Fibroblast of gingiva (primary cell): ENCODE measurements at places on chromosomes 16 and 17.
A peak's percentile ranks its signal among the peaks of the same experiment; 100 is the strongest.

DNA sequence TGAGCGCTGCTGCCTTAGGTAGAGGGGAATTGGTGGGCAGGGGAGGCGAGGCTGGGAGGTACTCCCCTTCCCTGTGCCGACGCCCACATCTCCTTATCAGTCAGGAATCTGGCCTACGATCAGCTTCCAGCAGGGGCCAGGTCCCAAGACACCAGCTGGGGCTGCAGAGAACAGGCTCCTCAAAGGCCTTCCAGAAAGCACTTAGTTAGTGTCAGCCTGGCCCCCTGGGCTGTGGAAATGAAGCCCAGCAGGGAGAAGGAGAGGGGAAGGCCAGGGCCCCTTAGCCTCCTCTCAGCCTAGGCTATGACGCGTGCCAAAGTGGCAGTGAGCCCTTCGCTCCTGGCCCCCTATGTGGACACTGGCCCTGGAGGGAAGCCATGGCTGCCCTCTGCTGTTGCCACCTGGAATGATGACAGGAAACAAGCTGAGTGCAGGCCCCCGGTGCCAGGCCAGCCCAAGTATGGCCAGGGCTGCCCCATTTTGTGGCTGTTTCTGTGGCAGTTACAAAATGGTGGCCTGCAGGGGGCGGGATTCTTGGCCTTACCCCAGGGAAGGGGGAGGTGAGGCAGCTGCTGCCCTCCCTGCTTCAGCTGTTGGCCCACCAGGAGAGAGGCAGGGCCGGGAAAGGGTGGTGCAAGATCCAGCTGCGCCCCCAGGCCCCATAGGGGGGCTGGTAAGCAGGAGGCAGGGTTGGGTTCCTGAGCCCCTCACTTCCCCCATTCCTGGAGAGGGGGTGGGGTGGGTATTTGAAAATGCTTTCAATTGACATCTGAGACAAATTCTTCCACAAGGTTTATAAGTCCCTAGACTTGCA lies 11.3 kb downstream of the TBX4 start:
- no peak for DNase-seq

DNA sequence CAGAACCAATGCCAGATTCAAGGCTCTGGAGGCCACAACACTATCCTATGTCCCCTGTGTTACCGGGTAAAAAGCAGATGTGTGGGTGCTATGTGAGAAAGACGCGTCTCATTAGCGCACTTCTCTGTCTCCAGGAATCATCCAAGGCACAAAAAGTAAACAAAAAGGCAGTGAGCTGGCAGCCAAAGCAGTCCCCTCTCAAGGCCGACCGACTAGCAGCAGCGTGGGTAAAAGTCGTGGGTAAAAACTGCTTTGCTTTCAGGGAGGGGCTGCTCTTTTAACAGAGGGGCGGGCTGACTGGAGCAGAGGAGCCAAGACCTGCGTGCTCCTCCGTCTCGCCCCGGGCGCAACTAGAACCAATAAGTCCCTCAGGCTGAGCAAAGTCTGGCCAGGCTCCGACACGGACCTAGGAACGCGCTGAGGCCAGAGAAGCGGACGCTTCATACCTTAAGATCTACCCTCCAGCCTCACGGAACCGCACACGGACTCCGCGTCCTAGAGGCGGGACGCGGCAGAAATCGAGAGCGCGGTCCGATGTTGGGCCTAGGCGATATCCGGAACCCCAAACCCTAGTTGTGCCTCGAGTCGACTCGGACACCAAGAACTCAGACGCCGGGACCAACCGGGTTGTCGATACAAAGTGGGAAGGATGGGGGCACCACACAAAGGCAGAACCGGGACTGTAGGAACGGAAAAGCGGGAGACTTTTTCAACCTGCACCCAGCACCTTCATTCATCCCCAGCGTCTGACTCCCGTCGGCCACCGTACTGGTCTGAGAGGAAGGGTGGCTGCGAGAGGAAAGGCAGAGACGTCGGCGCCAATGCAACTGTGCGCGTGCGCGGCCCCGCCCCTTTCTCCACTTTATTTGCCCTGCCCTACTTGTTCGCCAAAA lies at the start of gene INTS2:
TSS of gene INTS2 (minus strand) at position 775 of the 893 bp plus-strand sequence. CDS start 1,338 bp downstream, outside the sequence.
- peak; percentile 97 for DNase-seq

GRCh38 chr16:4339909-4340308 lies 11.2 kb downstream of the PAM16 start:
- no peak for DNase-seq

- DNase-seq: peak; percentile 85
These were observed 73.3 kb upstream of the IRX6 start for GRCh38 chr16:55250701-55251100.

DNA sequence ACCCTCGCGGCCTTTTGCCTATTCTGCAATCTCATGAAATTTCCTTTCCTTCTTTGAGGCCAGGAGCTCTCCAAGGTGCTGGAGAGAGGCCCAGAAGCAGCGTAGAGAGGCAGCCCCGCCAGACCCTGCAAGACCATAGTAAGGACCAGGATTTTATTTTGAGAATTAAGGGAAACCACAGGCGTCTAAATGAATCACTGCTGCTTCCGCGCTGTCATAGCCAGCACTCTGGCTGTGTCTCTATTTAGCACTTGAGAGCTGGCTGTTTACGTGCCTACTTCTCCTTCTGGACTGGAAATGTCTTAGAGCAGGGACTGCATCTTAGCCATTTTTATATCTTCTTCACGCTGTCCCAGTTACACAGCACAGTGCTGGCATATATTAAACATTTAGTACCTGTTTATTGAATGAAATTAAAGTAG lies 37.6 kb upstream of the PIRT start:
- DNase-seq: no peak

DNA sequence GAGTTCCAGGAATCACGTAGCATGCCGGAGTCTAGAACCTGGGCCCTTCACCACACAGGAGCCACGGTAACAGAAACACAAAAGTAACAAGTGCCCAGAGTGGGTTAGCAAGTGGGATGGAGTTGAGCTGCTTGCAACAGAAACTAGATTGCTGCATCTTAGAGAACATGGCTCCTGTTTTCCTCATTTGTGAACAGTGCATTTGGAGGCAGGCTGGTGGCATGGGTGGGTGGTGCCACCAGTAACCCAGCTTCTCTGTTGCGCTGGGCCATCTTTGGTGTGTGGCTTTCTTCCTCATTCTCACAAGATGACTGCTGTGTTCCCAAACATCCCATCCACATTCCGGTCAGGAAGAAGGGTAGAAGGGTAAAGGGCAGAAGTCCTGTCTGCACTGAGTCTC lies 95.5 kb downstream of the KATNIP start:
- no peak for DNase-seq

- DNase-seq: no peak
These were observed 14.0 kb upstream of the OR1E2 start for GRCh38 chr17:3447625-3448024.

GRCh38 chr17:50112694-50113093 lies 17.3 kb downstream of the SAMD14 start:
- no peak for DNase-seq

GRCh38 chr16:11076259-11077018 lies 132.1 kb downstream of the CLEC16A start:
- no peak for DNase-seq

GRCh38 chr16:48632137-48632774 lies 22.3 kb upstream of the N4BP1 start:
- DNase-seq: no peak

GRCh38 chr17:37111329-37111728 lies 162.6 kb downstream of the AATF start:
- DNase-seq: no peak

GRCh38 chr16:70453892-70454221 lies 538 bp upstream of the FCSK start:
- no peak for DNase-seq

- no peak for DNase-seq
These were observed 879.4 kb downstream of the CDH11 start for GRCh38 chr16:64242492-64242891.

DNA sequence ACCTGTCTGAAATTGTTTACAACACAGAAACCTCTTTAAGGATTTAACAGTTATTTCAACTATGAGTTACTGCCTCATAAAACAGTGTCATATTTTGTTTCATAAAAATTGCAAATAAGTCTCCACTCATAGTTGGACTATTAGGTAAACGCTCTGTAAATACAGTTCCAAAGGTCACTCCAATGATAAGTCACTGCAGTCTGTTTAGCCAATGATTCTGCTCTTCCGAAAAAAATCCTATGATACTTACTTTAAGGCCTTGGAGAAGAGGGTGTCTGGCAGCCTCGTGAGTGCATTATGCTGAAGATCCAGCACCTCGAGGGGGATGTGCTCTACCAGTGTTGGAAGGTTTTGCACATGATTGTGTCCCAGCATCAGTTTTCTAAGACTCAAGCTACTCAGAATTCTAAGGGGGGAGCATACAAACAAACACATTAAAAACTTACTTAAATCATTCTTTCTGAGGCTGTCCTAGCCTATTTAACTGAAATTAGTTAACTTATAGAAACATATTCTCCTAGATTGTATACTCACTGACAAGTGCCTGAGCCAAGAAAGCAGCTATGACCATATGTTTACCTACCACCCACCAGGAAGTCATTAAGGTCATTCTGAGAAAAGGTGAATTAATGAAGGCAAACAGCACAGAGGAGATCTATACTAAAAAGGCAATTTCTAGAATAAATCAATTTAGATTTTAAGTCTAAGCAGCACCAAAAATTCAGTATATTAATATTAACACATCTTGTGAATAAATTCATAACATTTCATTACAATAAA lies 41.1 kb downstream of the MARVELD3 start:
- DNase-seq: no peak

DNA sequence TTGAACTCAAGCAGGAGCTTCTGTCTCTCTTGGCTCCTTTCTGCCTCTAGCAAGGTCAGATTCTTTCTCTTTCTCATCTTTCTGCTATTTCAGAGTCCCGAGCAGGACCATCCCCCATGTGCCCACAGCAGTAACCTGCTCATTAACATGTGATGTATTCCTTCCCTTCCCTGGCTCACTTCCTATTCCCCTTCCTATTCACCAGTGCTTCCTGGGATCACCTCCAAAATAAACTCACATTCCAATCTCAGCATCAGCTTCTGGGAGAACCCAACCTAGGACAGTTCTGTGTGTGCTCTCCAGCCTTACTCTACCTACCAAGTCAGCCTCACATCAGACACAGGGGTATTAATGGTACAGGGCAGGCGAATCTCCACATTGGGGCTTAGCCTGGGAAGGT lies 546.4 kb upstream of the SALL1 start:
- DNase-seq: no peak

DNA sequence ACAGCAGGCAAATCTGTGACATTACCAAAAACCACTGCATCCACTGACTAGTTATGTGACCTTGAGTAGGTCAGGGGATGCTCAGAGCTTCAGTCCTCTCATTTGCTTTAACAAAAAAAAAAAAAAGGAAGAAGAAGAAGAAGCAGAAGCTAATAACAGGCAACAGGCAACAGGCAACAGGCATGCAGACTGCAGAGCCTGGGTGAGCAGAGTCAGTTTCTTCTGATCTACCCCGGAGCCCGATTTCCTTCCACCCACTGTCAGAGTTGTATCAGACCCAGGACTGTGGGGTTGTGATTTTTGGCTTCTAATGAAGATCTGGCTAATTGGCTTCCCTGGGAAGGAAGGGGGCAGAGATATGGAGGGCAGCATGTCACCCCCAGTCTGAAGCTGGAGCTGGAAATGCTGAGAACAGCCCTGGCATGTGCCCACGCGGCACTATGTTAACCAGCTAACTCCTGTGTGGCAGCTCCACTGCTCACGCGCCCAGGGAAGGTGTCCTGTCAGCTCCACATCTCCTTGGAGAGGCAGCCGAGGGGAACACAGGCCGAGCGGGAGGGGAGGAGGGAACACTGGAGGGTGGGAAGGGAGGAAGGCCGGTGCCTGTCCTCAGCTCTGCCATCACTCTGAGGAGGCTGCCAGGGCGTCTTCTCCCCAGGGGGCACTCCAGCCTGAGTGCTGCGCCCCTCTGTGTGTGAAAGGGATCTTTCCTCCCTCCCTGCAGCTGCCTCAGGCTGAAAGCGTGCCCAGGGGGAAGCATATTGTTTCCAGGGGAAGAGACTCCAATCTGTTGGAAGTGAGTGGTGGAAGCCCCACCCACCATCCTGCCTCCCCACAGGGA lies 17.6 kb downstream of the SRCIN1 start:
- no peak for DNase-seq

DNA sequence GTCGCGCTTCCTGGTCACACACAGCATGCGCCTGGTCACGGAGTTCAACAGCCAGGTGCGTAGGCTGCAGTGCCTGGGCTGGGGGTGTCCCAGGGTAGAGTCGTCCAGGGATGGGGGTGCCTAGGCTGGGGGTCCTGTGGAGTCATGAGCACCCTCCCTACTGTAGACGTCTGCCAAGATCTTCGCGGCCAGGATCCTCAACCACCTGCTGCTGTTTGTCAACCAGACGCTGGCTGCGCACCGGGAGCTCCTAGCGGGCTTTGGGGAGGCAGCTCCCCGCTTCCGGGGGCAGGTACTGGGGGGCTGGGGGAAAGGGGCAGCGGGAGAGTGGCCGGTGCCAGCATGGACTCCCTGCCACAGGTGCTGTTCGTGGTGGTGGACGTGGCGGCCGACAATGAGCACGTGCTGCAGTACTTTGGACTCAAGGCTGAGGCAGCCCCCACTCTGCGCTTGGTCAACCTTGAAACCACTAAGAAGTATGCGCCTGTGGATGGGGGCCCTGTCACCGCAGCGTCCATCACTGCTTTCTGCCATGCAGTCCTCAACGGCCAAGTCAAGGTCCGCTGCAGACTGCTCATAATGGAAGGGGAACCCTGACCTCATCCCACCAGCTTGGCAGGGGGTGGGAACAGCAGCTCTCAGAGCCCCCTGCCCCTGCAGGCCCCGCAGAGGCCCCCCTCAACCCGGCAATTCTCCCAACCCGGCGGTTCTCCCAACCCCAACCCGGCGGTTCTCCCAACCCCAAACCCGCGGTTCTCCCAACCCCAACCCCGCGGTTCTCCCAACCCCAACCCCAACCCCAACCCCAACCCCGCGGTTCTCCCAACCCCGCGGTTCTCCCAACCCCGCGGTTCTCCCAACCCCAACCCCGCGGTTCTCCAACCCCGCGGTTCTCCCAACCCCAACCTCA lies 2.4 kb downstream of the PDIA2 start:
- DNase-seq: no peak

DNA sequence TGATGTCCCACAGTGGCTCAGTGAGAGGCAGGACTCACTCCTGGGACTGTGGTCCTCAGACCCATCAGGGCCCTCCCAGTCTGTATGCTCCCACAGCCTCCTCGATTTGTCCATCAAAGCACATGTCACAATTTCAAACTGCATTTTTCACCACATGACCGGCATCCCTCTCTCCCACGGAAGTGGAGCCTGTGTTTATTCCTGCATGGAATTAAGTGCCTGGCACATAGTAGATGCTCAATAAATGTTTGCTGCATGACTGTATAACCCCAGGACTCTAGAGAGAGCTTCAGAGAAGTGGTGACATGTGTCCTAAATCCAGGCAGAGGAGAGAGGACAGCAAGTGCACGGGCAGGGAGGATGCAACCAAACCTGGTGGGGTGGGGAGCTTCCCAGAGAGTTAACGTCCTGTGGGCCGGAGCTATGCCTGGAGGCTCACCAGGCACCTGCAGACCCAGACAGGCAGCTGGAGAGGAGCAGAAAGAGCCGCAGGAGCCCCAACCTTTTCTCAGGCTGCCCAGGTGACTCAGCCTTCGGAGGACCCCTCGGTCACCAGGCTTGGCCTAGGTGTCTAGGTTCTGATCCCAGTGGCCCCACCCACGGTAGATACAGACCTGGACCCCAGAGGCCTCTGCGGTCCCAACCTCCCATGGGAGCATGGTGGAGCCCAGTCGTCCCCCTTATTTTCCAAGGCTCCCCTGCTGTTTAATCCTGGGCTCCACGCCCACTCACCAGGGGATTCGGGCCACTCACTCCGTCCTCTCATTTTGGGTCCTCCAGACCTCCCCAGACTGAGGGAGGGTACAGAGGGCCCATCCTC lies 5.8 kb downstream of the CDH5 start:
- DNase-seq: no peak
